ENCODE measurements at places on chromosomes 2 and 18.

DNA sequence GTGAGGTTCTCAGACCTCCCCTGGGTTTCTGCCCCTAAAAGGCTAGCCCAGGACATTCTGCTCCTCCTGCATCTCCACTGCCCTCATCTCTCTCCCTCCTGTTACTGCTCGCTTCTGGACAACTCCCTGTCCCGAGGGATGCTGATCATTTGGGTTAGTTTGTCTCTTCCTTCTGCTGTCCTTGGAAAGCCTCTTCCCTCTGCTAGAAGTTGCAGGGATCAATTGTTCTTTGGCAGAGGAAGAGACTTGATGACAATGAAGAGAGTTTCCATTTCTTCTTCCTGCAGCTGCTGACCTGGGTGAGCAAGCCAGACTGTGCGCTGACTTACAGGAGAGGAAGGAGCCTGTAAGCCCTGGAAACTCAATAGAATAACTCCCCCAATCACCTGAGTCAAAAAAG is 68.9 kb downstream of the RDH14 start:
- no peak for DNase-seq

DNA sequence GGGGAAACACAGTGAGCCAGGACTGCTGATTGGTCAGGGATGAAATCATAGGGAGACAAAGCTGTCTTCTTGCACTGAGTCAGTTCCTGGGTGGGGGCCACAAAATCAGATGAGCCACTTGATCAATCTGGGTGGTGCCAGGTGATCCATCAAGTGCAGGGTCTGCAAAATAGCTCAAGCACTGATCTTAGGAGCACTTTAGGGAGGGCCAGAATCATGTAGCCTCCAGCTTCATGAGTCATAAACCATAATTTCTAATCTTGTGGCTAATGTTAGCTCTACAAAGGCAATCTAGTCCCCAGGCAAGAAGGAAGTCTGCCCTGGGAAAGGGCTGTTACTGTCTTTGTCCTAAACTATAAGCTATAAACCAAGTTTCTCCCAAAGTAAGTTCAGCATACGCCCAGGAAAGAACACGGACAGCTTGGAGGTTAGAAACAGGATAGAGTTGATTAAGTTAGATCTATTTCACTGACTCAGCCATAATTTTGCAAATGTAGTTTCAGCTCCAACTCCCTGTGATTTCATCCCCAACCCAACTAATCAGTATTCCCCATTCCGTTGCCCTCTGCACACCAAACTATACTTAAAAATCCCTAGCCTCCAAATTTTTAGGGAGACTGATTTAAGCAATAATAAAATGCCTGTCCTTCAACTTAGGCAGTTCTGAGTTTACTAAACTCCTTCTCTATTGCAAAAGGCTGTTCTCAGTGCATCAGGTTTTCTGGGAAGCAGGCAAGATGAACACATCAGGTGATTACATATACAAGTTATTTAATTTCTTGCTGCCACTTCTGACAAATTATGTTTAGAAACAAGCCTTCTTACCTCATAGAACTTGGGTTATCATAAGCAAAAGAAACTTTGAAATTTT is 226.9 kb upstream of the SPOPL start:
- DNase-seq, result peak; percentile 30

DNA sequence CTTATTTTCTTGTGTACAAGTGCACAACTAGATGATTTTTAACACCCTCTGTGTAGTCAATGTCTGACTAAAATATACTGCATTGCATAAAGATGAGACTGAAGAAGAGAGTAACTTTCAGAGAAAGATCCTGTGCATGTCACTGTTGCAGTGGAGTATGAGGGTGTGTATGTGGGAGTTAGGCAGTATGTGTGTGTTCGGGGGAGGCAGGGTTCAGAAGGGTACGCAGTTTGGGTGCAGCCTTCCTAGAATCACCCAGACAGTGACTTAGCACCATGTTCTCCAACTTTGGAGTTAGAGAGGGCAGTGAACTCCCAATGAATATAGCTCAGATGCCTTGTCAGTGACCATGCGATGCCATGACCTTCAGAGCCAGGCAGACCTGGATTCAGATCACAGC is 84.6 kb downstream of the LRATD1 start:
- DNase-seq, result no peak

GRCh38 chr2:15801439-15801838 is 138.9 kb upstream of the MYCN start:
- no peak for DNase-seq

GRCh38 chr2:88866756-88867155 is 175.3 kb downstream of the RPIA start:
- no peak for DNase-seq

GRCh38 chr18:37762076-37762621 is 196.6 kb upstream of the CELF4 start:
- no peak for DNase-seq

DNA sequence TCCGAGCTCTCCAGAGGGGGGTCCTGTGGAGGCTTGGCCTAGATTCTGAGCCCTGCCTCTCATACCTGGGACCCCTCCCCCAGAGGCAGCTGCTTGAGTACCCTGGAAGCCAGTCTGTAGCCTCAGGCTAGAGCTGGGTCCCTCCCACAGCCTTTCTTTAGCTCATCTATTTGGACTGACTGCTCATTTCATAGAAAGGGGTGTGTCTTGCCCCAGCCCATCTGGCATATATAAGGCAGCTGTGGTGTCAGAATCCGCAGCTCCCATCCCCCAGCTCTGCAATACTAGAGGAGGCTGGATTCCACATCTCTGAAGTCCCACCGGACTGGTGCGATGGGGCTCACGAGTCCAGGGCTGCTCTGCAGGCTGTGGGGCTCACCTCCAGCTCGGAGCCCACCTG is 26.1 kb downstream of the MPHOSPH10 start:
- no peak for DNase-seq

GRCh38 chr2:5766561-5766960 is 74.4 kb downstream of the SOX11 start:
- no peak for DNase-seq

DNA sequence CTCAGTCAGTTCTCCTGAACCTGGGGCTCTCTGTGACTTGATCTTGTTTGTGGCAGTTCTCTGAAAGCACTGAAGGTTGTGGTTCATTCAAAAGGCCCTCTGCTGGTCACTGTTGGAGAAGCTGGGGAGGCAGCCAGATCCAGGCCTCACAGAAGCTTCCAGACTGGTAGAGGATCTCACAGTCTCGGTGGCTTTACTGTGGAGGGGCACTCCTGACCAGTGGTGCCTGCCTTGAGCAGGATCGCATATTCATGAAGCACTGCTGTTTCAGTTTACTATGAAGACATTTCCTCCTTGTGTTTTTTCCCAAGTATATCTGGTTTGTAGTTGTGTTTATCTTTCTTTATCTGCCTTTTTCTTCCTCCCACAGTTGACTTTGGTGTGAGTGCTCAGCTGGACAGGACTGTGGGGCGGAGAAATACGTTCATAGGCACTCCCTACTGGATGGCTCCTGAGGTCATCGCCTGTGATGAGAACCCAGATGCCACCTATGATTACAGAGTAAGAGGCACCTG is 133.9 kb downstream of the MAP4K4 start:
- DNase-seq, result peak; percentile 48

GRCh38 chr2:481388-481787 is 193.5 kb upstream of the ALKAL2 start:
- DNase-seq, result no peak

DNA sequence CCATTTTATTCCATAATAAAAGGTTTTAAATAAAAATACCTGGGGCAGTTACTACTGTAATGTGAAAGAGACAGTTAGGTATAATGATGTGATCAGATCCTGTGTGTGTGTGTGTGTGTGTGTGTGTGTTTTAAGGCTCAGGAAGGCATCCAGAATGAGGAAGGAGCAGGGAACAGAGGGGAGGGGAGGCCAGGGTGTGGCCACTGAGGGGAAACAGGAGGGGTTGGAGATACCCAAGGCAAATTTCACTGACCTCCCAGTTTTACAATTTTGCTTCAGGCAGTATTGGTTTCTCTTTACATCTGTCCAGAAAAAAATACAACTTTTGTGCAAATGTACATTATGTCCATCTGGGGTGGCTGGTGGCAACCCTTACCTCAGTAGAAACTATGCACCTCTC is 163.5 kb upstream of the FBXO11 start:
- DNase-seq, result no peak

DNA sequence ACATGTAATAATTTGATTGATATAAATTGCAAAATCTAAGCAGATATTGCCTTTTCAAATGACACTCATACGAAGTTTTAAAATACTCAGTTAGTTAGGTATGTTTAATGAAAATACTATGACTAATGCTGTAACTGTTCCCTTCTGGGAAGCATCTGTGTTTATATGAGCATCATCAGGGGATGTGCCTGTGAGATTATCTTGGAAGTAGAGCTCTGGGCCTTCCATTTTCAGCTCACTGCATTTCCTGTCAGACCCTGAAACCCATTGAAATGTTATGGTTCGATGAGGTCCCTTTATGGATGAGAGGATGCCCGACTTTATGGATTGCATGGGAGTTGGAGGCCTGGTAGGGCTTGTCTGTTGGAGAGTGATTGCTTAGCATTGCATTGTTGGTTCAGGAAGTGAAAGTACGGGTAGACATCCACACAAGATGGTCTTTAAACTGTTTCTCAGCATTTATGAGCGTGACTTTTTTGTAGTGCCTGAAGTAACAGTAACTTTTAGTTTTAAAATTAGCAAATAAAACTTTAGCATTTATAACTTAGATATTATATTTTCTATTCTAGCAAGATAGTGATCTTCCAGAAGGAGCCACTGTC is 28.7 kb downstream of the ELP2 start:
- no peak for DNase-seq

- DNase-seq, result no peak
Observed at GRCh38 chr2:10441948-10442347, 6.2 kb downstream of the ODC1 start.

GRCh38 chr2:143058851-143059250 is 70.4 kb upstream of the ARHGAP15 start:
- DNase-seq, result no peak

DNA sequence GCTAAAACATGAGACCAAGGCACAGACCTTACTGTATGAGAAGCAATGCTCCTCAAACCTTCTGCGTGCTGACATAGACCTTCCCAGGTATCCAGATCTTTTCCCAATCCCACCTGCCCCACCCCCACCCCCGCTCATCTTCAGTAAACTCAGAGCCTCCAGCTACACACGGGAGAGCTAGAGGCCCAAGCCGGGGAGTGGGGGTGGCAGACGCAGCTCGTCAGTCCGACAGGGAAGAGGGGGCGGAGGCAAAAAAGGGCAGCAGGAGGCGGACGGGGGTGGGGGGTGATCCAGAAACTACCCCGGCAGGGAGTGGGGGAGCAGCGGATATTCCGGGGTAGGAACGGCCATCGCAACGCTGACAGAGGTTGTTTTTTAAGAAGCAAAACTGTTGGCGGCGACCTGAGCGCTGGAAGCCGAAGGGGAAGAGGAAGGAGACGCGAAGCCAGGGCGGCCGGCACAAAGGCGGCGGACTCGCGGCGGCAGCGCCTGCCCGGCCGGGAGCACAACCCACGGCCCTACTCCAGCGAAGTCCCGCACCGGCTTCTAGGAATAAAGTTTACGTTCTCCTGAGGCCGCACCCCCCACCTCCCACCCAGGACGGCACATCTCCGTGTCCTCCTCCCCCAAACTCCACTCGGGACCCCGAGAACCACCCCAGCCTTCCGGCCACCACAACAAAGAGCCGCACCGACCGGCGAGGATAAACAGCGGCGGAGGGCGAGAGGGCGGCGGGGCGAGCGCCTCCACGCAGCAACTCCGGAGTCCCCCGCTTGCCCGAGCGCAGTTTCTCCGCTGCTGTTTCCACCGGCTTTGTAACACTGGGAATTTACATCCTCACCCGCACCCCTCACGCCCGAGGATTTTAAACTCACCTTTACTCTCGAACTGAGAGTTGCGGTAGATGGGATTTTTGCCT is 722 bp downstream of the BAZ2B start:
- DNase-seq, result peak; percentile 82

DNA sequence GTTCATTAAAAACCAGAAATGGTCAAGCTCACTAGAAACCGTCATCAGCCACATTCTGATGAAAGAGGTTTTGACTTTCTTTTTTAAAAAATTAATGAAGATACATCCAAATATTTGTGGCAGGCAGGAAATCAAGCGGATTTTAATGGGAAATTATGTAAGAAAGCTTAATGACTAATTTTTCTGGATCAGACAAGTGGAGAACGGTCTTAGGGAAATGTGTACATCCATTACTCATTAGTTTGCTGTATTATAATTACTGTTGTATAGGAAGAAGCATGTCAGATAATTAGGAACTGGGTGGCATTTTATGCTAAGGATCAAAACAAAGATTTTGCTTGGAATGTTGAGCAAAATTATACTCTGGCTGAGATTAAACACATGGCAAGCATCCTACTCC is 39.4 kb downstream of the AGAP1 start:
- DNase-seq, result no peak

GRCh38 chr2:220786216-220786615 is 785.9 kb downstream of the EPHA4 start:
- DNase-seq, result no peak

- no peak for DNase-seq
Observed at GRCh38 chr2:196166876-196167275, 4.5 kb downstream of the STK17B start.

DNA sequence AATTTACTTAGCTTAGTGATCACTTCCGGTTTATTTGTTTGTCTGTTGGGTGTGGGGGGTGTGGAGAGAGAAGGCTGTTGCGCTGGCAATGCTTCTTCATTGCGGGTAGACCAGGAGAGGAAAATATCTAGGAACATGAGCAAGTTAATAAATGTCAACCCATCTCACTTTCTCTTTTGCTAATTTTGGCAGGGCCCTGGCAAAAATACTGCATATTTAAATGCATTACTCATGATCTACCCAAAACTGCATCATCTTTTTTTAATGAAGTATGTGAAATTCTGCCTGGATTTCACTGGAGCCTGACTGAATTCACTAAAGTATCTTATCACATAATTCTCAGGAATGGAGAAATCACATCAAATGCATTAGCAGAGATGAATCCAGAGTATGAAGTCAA is 1131.0 kb upstream of the NXPH2 start:
- no peak for DNase-seq

- DNase-seq, result no peak
Observed at GRCh38 chr18:46167971-46168370, 63.8 kb downstream of the HAUS1 start.

- DNase-seq, result no peak
Observed at GRCh38 chr2:54059504-54059903, 55.9 kb upstream of the ACYP2 start.

DNA sequence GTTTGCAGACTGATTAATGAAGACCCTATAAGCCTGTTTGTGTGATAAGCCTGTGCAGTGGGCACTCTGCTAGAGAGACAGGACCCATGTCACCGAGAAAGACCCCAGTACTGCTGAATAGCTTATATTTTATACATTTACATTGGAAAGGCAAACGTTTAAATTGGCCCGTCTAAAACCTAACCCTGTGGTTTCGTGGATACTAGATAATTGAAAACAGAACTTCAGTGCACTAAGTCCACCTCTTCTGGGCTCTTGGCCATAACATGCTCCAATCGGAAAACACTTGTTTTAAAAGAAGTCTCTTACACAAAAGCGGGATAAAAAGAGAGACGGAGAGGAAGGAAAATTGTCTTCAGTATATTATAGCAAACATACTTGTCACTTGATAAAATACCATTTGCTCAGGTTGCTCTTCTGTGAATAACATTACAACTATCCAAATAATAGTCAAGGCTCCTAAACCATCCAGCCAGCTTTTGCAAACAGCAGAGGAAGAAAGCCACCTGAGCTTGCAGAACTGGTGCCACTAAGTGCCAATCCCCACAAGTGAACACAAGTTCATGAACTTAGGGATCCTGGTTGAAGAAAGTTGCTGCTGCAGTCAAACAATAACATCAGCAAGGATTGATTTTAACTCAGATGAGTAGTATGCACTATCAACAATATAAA is 218.4 kb upstream of the FN1 start:
- DNase-seq, result peak; percentile 49

Measured in GM04504 (cell line).